ENCODE measurements at places on chromosomes 16 and 17.
A peak's percentile ranks its signal among the peaks of the same experiment; 100 is the strongest.

- DNase-seq: no peak
These were observed 514.4 kb upstream of the SALL1 start for GRCh38 chr16:51665436-51665998.

GRCh38 chr16:57089406-57089805, 3.0 kb upstream of the CPNE2 start:
- DNase-seq: no peak

- peak; percentile 87 for DNase-seq
These were observed at the start of gene RPAIN for GRCh38 chr17:5419959-5420653. Gene RPAIN (plus strand): TSS chr17:5420182. CDS start chr17:5420211, 29 bp downstream.

DNA sequence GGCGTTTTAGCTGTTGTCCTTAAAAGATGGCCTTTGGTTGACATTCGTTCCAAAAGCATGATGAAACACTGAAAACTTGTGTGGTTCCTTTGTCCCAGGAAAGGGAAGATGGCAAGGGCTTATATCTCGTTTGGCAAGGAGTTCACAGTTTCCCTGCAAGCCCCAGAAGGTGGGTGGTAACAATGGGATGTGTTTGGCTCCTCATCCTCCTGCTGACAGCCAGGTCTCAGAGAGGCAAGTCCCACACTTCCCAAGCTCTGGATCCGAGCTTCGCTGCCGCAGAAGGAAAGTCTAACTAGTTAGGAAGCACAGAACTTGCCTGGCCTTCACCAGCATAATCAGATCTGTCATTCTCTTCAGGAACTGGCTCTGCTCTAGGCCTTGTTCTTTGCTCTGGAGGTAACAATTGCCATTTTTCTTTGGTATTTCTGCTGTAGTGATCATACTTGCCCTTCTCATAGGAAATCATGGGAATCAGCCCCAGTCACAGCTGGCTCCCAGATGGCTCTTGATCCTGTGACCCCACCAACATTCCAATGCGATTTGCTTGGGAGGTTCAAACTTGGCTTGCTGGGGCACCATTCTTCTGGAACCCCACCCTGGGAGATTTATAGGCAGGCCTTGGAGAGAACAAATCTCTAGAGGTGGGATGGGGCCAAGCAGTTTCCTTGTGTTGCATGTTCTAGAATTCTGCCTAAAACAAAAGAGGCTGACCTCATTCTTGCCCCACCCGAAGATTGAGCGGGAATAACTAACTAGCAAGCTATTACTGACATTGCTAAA, 17.9 kb downstream of the KPNA2 start:
- no peak for DNase-seq

GRCh38 chr17:8018436-8018835, 16.0 kb downstream of the GUCY2D start:
- DNase-seq: no peak

- DNase-seq: peak; percentile 61
These were observed 25.8 kb downstream of the LITAF start for GRCh38 chr16:11560701-11561453.

DNA sequence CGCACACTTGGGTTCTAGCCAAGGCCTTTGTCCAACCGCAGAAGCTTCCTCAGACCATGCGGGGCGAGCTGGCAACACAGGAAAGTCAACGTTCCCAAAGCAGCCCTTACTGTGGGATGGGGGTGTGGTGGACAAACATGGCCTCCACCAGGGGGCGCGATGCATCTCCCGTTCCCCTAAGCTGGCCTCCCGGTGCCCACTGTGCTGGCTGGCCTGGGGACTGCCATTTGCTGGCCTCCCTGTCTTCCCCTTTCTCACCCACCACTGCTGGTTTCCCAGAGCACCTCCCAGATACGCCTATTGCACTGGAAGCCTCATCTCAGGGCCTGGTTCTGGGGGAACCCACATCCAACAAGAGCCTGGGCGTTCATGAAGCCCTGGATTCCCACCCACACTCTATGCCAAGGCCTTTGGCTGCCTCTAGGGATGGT, 145.3 kb downstream of the IRF8 start:
- peak; percentile 67 for DNase-seq

DNA sequence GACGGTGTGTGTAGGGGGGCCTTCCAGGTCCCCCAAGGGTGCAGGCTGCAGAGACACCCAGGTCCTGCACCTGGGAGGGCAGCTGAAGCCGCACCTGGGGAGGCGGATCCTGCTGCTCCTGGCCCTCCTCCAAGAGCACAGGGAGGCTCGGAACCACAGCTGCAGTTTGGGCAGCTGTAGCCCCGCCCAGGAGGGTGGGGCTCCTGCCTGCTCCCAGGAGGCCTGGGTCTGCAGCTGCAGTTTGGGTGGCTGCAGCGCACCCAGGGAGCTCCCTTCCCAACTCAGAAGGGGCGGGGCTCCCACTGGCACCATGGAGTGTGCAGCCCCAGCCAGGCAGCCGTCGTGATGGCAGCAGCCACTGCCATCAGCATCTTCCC, 69.4 kb upstream of the NKD1 start:
- no peak for DNase-seq

- DNase-seq: no peak
These were observed 236.0 kb upstream of the CIBAR2 start for GRCh38 chr16:85348065-85348840.

GRCh38 chr16:77617996-77618395, 104.3 kb upstream of the NUDT7 start:
- DNase-seq: no peak

- DNase-seq: no peak
These were observed 57.4 kb downstream of the EMP2 start for GRCh38 chr16:10522966-10523365.

- DNase-seq: no peak
These were observed 145.2 kb downstream of the RBFOX3 start for GRCh38 chr17:79465681-79466025.

Data from activated naive CD8-positive, alpha-beta T cell treated with anti-CD3 and anti-CD28 coated beads, Interleukin-2, amount 10 ng/mL, durations not matched to agents 7 days and 5 days (primary cell).